ENCODE measurements at places on chromosomes 12 and 14.
A peak's percentile ranks its signal among the peaks of the same experiment; 100 is the strongest.

GRCh38 chr12:3596703-3597415, 105.9 kb downstream of the PRMT8 start:
- no peak for DNase-seq

GRCh38 chr12:76266797-76267196, 81.4 kb downstream of the BBS10 start:
- DNase-seq, result peak; percentile 13

DNA sequence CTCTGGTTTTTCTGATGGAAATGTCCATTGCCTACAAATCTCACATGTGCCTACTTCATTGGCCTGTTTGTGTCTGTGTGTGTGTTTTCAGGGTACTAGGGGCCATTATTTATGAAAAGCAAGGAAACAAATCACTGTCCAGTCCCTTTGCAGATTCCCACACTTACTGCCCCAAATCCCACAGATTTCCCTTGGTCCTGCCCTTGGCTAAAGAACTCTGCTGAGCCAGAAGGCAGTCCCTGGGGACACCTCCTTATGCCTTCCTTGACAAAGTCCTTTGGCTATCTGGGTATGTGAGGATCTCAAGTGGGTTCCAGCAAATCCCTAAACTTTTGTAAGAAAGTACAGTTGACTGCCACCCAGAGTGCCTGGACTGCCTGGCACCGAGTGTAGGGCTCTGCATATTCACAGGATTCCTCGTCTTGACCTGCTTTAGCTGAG, 388.1 kb downstream of the BCAT1 start:
- DNase-seq, result peak; percentile 33

DNA sequence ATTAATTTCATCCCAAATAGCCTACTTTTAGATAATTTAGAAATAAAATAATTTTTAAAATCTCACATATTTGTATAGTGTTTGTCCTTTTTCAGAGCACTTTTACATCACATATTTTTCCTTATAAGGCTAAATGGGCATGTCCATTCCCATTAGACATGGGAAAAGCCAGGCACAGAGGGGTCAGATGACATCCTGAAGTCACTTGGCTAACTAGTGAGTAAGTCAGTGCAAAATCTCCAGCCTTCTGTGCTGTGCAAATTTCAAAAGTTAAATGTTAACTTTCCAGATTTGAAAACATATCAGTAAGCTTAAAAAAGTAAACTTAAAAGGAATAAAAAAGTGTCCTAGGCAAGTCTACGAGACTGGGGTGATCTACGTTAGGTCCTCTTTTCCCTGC, 117.4 kb downstream of the EMP1 start:
- DNase-seq, result no peak

Measured in ELF-1 (cell line).